ENCODE measurements at places on chromosomes 2 and 18.

- no peak for DNase-seq
Measured at GRCh38 chr2:29011418-29012060, 30.4 kb downstream of the TOGARAM2 start.

DNA sequence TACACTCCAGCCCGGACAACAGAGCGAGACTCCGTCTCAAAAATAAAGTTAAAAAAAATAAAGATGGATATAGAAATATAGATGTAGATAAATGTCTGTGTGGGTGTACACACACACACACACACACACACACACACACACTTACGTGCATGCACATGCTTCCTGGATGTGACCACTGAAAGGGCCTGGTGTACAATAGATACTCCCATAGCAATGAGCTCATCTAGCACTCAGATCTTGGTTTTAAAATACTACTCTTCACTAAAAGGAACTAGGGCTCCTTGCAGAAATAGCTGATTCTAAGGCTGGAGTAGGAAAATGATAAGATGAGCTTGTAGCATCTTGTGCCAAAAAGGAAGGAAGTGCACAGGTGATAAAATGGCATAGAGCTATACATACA is 39.1 kb downstream of the ROCK2 start:
- DNase-seq = no peak

DNA sequence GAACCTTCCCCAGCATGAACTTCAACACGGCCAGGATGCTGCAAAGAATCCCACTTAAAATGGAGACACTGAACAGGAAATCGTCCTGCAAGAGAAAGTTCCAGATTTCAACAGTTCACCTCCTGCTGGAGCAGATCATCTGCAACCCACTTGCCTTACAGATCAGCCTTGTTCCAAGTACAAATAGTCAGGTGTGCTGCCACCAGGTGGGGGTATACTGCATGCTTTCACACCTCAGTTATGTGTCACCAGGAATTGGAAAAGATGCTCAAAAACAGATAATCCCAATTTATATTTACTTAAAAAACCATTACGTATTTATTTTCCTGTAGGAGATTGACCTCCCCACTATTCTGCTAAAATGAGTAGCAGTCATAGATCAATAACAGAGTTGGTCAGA is 212.3 kb downstream of the MGAT5 start:
- DNase-seq = no peak

DNA sequence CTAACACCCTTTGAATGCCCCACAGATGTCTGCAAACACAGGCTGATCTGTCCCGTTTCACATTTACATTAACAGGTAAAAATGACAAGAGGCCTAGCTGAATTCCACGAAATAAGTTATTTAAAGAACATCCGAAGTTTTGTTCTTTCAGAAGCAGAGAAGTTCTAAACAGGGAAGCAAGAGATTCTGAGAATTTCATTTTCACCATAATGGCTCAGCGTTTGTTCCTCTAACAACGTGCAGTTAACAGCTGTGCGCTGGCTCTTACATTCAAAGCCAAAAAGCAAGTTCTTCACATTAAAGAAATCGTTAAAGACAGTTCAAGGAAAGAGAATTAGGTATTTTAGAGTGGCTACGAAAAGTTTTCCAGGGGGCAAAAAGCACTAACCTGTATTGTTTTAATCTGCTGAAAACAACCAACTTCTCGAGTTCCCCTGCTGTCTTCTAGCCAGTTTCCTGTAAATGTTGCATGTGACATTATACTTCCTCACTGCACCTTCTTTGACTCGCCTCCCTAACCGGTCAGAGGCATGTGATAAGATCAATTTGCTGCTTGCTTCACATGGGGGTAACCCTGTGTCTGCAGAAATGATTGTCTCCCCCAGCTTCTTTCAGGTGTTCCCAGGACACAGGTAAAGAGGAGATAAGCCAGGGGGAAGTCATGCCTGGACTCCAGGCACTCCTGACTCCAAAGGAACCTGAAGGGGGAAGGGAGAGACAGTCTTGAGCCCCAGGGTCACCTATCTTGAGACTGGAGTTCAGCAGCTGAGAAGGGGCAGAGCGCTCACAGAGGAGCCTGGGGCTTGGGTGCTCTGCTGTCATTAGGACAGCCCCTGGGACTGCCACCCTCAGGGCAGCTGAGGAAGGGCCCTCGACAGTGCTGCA is 36.8 kb upstream of the WIPF1 start:
- no peak for DNase-seq

- no peak for DNase-seq
Measured at GRCh38 chr2:241951316-241951700, 81.8 kb downstream of the RTP5 start.

GRCh38 chr18:41690332-41691127 is 264.5 kb upstream of the PIK3C3 start:
- DNase-seq = no peak

GRCh38 chr2:61978522-61978921 is 73.0 kb downstream of the COMMD1 start:
- peak; percentile 93 for DNase-seq

DNA sequence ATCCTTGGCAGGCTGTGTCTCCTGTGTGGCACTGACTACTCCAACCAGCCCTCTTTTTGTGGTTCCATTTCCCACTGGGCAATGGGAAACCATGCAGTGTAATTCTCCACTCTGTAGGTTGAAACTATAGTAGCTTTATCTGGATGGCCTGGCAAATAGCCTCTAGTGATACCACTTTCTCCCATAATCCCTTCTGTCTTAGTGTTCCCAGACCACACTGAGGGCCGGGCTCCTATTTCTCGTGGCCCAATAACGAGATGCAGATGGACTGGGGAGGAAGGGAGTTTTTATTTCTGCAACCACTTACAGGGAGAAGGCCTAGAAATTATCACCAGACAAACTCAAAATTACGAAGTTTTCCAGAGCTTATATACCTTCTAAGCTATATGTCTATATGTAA is 24.7 kb downstream of the SKA1 start:
- no peak for DNase-seq

All from bone marrow (tissue), 2 donors.